ENCODE measurements at places on chromosomes 11 and 22. TPM values are rescaled to one million over a fixed set of nuclear protein-coding genes. Genes with fewer than 3 reads are reported as not detected.

GRCh38 chr11:33437529-33437928 is 180.3 kb downstream of the HIPK3 start:
- no peak for DNase-seq
- no peaks in the 10 kb centered on the region for H3K4me1 ChIP-seq
- no peak overlapping the region for H3K4me3 ChIP-seq

- no peaks in the 10 kb centered on the region for H3K27me3 ChIP-seq
- H3K4me3 ChIP-seq: no peak overlapping the region
- H3K36me3 ChIP-seq: peaks cover 1% of the 10 kb centered on the region
- no peak for DNase-seq
These were observed 48.1 kb upstream of the ARFGAP3 start for GRCh38 chr22:42905217-42905616.

The MMP7 gene
- 0.17 TPM for total RNA-seq

- DNase-seq: no peak
- no peaks in the 10 kb centered on the region for H3K4me1 ChIP-seq
- peaks cover 4% of the 10 kb centered on the region for H3K36me3 ChIP-seq
- no peak overlapping the region for H3K27ac ChIP-seq
- H3K4me3 ChIP-seq: no peak overlapping the region
These were observed 7.8 kb downstream of the LARGE2 start for GRCh38 chr11:45930031-45930794.

- H3K36me3 ChIP-seq: no peaks in the 10 kb centered on the region
- no peak overlapping the region for H3K27ac ChIP-seq
These were observed 1.4 kb upstream of the CASP5 start for GRCh38 chr11:105024394-105024793.
